Effector memory CD4-positive, alpha-beta T cell (primary cell): ENCODE measurements at places on chromosomes 13 and 19.
A peak's percentile ranks its signal among the peaks of the same experiment; 100 is the strongest.

GRCh38 chr13:70829748-70830147 is 721.5 kb upstream of the KLHL1 start:
- no peak for DNase-seq

- no peak for DNase-seq
These were observed 1149.8 kb upstream of the MIR17HG start for GRCh38 chr13:90197722-90198121.

DNA sequence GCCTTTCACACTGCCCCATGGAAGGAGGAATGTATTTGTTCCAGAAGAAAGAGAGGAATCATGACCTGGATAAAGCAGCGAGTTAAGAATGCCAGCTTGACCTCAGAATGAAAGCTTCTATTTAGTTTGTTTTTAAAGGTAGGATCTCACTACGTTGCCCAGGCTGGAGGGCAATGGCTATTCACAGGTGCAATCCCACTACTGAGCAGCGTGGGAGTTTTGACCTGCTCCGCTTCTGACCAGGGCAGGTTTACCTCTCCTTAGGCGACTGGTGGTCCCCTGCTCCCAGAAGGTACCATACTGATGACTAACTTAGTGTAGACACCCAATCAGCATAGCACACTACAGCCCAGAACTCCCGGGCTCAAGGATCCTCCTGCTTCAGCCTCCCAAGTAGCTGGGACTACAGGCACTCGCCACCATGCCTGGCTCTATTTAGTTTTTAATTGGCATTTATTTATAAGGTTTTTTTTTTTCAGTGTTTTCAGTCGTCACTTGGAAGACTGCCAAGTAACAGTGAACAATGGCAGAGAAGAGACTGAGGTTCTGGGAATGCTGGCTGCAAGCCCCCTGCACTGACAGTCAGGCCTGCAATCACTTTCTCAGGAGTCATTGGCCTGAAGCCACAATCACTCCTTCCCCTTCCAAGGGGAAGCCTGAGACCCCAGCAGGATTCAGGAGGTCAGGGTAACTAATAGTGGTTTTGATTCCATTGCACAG is 73.1 kb downstream of the EPS15L1 start:
- no peak for DNase-seq

- no peak for DNase-seq
These were observed 571.2 kb downstream of the LIG4 start for GRCh38 chr13:107644136-107644535.

GRCh38 chr13:84208246-84208910 is 326.1 kb upstream of the SLITRK1 start:
- no peak for DNase-seq

DNA sequence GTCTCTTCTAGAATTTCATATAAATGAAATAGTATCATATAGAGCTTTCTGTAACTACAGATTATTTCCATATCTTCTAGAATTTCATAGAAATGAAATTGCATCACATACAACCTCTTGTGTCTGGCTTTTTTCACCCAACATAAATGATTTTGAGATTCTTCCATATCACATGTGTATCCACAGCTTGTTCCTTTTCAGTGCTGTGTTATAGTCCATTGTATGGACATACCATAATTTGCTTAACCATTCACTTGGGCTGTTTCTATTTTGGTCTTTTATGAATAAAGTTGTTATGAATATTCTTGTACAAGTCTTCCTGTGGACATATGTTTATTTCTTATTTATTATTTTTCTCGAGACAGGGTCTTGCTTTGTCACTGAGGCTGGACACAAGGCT is 11.7 kb downstream of the TPRX1 start:
- no peak for DNase-seq

- DNase-seq: peak; percentile 19
These were observed 622 bp downstream of the RASA3 start for GRCh38 chr13:114131583-114132418.

DNA sequence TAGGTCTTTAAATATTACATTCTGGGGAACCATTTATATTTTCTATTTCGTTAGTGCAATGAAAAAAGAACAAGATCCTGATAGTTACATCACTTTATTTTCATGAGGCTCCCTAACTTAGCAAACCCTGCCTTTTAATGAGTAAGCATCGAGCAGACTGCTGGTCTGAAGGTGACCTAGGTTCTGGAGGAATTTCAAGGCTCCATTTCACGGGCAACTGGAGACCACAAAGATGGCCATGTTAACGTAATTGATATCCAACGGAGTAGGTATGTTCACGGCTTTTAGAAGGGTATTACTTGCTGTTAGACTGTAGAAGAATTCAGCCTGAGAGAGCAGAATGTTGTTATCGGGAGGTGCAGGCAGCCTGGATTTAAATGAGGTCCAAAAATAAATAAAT is 1597.6 kb downstream of the EFNB2 start:
- DNase-seq: no peak

DNA sequence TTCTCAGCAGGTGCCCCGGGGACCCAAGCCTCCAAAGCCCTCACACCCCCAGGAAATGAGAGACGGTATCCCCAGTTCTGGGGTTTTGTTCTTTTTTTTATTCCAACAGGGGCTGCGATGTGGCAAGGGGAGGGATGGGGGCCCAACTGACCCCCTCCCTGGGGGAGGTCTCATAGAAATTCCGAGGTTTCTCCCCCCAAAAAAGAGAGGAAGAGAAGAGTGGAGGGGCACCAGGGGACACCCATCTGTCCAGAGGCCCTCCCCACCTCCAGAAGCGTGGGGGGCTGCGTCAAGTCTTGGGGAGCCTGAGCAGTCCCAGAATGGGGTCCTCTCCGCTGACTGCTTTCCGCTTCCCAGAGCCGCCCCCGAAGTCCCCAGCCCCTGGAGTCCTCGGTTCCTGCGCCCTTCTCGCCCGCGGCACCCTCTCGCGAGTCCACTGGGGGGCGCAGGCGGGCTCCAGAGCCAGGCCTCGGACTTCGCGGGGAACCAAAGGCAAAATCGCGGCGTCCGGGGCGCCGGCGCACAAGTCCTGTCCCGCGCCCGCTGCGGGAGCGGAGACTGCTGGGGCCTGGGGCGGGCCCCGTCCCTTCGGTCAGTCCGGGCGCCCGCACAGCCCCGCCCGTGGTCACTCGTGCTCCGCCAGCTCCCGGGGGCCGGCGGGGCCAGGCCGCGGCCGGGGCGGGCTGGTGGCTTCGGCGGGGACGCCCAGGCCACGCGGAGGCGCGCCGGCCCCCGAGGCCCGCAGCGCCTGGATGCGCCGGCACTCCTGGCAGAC is 4.4 kb upstream of the ATP1A3 start:
- DNase-seq: no peak

GRCh38 chr13:109500146-109500773 is 286.1 kb downstream of the IRS2 start:
- no peak for DNase-seq

DNA sequence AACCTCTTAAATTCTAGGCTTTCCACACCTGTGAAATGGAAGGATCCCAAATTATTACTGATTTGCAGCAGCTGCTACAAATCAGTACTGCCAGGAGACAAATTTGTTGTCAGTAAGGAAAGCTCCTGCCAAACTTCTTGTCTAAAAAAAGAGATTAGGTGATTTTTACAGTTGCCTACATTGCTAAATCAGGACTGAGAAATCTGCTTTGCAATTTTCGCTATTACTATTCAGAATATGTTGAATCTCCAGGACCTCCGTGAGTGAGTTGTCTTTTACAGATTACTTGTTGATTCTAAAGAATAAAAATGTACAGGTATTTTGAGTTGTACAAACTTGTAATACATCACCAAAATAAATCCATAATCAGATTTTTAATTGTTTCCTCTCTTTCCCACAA is 1815.9 kb downstream of the PCDH9 start:
- no peak for DNase-seq
